GF-D8 (cell line): ENCODE measurements at places on chromosomes 13 and 19.

DNA sequence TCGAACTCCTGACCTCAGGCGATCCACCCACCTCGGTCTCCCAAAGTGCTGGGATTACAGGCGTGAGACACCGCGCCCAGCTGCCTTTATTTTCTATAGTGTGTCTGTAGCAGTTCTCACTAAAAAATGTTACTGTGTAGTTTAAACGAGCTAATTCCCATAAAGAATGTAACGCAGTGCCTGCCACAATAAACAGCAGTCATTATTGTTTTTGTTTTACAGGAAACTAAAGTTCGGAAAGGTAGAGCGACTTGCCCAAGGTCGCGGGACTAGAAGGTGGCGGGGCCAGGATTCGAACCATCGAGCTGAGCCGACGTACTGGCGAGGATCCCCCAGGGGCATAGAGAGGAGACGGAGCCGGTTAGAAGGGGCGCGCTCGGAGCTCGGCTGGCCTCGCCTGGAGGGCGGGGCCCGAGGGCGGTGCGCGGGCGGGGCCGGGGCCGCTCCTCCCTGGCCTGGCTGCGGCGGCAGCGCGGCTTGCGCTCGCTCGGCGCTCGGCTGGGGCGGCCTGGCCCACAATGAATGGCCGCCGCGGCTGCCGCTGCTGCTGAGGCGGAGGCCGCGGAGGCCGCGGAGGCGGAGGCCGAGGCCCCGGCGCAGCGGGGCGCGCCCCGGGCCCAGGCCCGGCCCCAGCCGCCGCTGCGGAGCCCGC lies at the start of gene NACC1:
TSS of gene NACC1 (plus strand) at position 493 of the 652 bp plus-strand sequence. CDS start 16,944 bp downstream, outside the sequence.
- peak; percentile 80 for DNase-seq

GRCh38 chr13:41811588-41812021 lies 149.3 kb downstream of the VWA8 start:
- no peak for DNase-seq

GRCh38 chr19:39676004-39676403 lies 20.3 kb downstream of the LGALS16 start:
- no peak for DNase-seq

DNA sequence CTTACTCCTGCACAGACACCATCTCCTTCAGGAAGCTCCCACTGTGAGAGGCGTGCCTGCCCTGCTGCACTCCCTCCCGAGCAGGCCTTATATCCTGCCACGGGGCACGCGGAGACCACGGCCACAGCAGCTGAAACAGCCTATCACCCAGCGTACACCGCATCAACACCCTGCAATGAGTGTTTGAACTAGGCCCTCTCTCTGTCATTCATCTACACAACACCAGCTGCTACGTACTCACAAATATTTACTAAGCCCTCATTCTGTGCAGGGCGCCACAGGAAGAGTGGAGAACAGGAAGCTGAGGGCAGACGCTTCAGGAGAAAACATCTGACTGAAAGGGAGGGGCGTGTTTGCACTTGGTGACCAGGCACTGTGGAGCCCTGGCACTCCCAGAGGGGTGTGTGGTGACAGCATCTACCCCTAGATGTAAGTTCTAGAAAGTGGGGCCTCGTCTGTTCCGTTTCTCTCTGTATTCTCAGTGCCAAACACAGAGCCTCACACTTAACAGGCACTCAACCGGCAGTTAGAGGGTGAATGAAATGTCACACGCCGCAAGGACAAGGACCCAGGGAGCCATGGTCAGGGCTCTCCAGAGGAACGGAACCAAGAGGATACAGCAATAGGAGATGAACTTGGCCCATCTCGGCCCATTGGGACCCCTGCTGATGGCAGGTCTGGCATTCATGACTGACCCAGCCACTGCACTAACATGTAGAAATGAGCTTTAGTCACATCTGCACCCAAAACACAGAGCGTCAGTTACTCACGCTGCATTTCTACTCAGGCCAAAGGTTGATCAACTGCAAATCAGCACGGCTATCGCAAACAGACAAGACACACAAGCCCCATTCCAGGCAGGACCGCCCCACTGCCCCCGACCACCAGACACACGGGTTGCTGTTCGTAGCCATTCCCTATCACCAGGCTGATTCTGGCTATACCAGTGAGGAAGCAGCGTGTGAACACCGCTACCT lies 15.7 kb downstream of the RANBP3 start:
- DNase-seq, result peak; percentile 37

DNA sequence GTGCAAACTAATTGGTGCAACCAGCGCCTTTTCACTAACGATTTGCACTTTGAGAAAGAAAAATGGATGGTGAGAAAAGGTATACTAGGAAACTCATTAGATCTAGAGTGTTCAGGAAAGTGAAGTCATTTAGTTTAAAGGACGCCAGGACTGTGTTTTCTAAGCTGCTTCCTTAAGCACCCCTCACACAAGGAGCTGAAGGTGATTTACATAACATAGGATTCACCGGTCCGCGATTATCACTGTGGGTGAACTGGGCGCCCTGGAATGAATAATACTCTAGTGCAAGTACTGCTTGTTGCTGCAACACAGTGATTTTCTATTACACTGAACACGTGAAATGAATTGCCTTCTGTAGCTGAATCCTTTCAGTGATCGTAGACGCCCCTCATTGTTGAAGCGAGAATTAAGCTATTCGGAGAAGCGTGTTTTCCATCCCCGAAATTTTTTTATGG lies 2.6 kb upstream of the MAB21L1 start:
- DNase-seq, result no peak
